Activated T-cell treated with anti-CD3 and anti-CD28 coated beads for 4 hours (primary cell): ENCODE measurements at places on chromosomes 3 and 15.

DNA sequence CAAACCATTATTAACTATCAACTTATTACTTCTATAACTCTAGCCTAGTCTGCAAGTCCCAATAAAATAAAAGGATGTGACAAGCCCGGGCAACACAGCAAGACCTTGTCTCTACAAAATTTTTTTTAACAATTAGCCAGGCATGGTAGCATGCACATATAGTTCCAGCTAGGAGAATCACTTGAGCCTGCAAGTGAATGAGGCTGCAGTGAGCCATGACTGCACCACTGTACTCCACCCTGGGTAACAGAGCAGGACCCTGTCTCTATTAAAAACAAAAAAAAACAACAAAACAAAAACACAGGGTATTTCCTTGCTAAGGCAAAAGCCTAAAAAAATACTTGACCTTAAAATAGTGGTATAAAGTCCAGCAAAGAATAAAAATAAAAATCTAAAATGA is 31.4 kb downstream of the ANKRD28 start:
- DNase-seq = no peak

DNA sequence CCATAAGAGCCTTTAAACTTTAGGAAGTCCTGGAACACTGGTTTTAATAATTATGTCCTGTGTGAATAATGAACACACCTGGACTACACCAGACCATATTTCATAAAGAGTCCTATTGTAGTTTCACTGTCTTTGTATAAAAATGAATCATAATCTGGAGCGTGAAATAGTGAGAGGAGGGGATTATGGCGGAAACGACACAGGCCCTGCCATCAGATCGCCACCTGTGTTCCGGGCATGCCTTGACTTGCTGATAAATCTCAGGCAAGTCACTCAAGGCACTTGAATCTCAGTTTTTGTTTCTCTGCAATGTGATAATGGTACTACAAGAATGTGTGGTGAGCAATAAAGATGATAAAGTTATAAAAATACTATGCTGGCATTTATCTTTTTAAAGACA is 995.5 kb downstream of the MCTP2 start:
- no peak for DNase-seq

DNA sequence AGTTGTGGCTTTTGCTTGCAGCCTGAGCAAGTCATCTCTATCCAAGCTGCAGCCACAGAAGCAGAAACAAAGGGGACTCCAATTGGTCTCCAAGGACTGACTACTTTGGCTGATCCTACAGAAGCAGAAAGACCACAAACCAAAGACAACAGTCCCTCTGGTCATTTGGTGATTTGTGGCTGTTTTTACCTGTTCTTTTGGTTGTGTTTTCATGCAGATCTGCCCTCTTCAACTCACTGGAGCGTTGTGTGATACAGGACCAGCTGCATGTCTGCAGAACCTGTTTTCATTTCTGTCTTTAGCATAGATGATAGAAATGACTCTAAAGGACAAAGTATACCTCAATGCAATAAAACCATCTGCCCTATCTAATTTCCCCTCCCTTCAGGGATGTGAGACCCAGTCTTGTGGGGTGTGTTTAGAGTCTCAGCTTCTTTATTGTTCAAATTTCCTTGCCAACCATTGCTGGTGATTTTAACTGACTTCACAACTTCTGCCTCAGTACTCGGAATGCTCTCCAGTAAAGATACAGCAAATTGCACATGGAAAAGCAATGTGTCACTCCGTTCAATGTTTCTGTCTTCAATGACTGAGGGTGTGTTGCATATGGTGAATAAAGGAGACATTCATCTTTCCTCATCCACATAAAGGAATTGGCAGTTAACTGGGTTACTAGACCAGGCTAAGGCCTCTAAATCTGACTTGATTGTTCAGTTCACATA is 48.9 kb upstream of the SLC7A14 start:
- DNase-seq = no peak

- no peak for DNase-seq
These were observed 22.0 kb downstream of the ACAD11 start for GRCh38 chr3:132637590-132637989.

- no peak for DNase-seq
These were observed 371.6 kb upstream of the ZNF385D start for GRCh38 chr3:22122567-22122966.

DNA sequence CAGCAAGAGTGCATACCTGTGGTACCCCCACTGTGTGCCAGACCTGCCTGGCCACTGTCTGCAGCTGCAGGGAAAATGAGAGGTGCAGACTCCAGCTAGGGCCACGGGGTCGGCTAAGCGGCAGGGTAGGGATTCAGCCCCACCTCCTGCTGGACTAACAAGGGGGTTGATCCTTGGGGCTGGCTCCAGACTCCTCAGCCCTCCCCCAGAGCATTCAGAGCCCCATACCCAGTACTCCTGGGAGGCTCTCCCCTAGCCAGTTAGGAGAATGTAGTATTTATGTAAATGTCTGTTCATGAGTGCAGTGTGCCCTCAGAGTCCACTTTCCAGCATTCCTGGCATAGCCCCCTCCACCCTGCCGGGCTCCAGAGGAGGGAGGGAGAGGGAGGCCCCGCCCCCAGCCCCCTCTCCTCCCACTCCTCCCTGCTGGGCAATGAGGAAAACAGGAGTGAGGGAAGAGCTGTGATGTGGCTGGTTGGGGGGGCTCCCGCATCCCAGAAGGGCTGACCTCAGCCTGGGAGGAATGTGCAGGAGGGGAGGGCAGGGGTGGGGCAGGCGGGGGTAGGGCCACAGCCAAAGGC is 4.5 kb upstream of the SEMA3B start:
- no peak for DNase-seq
